ENCODE measurements at places on chromosomes 2 and 18.

GRCh38 chr2:67828066-67828465, 234.7 kb downstream of the C1D start:
- no peak for DNase-seq

GRCh38 chr2:8456151-8457091, 225.4 kb upstream of the ID2 start:
- no peak for DNase-seq

GRCh38 chr2:180781276-180781675, 199.1 kb upstream of the UBE2E3 start:
- no peak for DNase-seq

DNA sequence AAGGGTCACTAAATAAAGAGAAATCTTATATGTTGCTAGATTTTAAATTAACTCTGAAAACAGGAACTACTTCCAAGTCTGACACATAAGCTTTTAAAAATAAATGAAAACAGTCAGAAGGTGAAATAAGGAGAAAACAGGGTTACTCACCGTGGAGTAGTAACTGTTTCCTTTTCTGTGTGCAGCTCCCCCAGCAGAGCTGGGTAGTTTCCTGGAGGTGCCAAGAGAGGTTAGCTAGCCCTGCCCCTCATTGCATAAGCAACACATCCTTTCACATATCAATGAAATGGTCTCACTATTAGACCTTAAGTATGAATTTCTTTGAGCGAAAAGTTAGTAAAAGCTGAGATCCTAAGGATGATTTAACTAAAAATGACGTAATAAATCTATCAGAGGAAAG, 54.0 kb upstream of the GPR75 start:
- DNase-seq = no peak

DNA sequence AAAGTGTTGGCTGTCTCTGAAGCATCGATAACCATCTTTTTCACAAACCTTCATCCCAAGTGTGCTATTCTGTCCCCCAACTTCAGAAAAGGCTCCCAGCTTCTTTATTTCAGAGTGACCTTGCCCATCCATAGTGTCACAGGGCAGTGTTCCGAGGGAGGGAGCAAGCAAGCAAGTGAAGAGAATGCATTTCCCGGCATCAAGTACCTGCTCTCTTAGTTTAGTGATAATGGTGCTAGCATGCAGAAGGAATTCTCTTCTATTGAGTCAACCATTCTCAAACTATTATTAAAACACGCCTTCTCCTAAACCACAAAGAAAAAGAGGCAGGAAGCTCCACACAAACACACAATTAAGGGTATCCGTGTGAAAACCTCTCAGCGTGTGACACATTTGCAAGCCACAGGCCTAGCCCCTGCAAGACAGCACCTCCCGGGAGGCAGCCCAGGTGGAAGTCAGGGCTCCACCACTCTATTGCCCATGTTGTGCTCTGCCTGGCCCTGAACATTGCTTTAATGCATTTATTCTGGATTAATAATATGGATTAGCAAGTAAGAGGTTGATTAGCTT, 504.9 kb downstream of the GALR1 start:
- no peak for DNase-seq

DNA sequence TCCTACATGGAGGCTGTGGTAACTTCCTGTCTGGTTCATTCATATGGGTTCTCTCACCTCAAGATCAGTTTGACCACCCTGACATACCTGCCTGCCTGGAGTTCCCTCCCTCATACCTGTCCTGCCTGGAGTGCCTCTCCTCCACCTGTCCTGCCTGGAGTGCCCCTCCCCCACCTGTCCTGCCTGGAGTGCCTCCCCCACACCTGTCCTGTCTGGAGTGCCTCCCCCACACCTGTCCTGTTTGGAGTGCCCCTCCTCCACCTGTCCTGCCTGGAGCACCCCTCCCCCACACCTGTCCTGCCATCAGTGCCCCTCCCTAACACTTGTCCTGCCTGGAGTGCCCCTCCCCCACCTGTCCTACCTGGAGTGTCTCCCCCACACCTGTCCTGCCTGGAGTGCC, 461.9 kb downstream of the PTPRM start:
- DNase-seq = no peak

DNA sequence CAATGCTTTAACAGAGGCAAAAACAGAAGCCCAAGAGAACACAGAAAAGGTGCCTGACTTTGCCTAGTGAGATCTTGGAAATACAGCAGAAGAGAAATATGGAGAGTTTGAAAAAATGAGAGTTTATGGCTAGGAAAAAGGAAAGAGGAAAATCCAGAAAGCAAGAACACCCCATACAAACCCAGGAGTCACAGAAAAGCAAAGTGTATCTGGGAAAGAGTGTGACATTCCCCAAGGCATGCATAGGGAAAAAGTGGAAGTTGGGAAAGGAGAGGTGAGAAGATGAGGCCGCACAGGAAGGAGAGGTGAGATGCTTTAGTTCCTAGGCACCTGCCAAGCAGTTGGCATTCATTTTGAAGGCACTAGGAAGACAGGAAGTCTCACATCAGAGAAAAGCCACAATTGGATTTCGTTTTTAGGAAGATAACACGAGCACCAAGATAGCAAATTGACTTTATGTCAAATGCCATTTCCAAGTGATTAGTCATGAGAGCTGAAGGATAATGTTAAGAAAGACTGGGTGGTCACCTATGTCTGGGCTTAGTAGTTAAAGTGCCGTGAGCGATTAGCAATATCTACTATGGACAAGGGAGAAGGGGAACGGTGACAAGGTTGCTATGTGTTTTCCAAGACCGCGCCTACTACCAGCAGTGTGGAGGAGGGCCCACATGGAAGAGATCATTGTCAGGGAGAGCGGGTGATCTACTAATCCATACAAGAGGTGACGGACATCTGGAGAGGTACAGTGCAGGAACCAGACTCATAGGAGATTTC, 224.1 kb upstream of the PARD3B start:
- DNase-seq = no peak

GRCh38 chr2:179751163-179751809, 110.1 kb downstream of the ZNF385B start:
- DNase-seq = no peak

DNA sequence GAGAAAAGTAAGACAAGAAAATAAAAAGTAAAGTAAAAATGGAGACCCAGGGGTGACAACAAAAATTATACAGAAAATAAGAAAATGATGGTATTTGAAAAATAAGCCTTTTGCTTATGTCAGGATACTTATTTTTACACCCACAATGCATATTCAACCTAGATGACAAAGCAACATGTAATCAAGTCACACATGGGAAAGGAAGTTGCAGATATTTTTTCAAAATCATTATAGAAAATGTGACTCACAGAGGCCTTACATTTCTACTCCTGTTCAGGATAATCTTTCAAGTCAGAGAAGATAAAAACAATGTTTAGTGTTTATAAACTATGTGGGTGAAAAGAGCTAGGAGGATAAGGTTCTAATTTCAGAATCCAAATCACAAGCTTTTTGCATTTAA, 275.3 kb upstream of the UBE2E3 start:
- DNase-seq = no peak

DNA sequence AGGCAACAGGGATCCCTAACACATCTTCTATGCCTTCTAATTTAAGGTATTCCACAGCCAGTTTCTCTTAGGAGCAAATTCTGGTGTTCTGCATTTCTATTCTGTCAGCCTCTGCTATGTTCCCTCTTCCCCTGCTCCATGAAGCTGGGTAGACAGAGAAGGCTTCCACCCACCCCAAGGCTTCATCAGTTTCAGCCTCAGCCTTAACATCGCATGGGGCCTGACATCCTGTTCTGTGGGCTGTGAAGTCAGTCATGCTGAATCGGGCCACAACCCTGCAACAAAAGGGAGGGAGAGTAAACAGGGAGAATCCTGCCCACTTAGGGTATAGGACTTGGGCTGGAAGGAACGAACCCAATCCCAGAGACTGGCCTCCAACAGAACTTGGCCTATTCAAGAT, 70.6 kb upstream of the PPM1B start:
- DNase-seq = no peak

- no peak for DNase-seq
Observed at GRCh38 chr2:8320311-8321066, 361.4 kb upstream of the ID2 start.

- DNase-seq = no peak
Observed at GRCh38 chr2:29223851-29224692, 108.9 kb downstream of the CLIP4 start.

GRCh38 chr2:71451705-71452104, 1.7 kb upstream of the DYSF start:
- DNase-seq = no peak

- no peak for DNase-seq
Observed at GRCh38 chr2:62939735-62940491, 110.7 kb upstream of the OTX1 start.

- no peak for DNase-seq
Observed at GRCh38 chr2:69253611-69254301, 133.3 kb downstream of the GFPT1 start.

Measured in NT2/D1 (cell line).